ENCODE measurements at places on chromosomes 13 and 19.

DNA sequence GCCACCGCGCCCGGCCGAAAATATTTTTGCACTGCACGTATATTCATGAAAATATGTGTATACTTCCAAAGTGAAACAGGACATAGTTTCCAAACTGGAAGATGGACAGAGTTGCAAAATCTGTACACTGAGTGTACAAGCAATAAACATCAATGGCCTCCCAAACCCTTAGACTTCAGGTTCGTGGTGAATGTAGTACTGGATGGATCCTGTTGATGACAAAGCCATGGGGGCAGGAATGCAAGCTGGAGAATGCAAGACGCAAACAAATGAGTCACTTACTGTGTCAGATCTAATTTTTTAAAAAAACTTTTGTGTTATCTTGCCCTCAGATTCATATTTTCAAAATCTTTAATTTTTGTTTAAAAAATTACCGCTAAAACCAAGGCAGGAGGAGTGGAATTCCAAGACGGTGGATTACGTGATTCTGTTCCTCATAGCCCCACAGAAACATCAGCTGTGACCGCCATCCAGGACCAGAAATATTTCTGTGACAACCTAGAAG, 12.7 kb upstream of the LILRA2 start:
- no peak for ATAC-seq

- ATAC-seq = no peak
These were observed 739.1 kb downstream of the DIAPH3 start for GRCh38 chr13:59424661-59425060.

GRCh38 chr13:110525328-110526319, 35.9 kb downstream of the RAB20 start:
- peak; percentile 82 for ATAC-seq

- ATAC-seq = no peak
These were observed 61.4 kb upstream of the ZNF835 start for GRCh38 chr19:56732976-56733375.

DNA sequence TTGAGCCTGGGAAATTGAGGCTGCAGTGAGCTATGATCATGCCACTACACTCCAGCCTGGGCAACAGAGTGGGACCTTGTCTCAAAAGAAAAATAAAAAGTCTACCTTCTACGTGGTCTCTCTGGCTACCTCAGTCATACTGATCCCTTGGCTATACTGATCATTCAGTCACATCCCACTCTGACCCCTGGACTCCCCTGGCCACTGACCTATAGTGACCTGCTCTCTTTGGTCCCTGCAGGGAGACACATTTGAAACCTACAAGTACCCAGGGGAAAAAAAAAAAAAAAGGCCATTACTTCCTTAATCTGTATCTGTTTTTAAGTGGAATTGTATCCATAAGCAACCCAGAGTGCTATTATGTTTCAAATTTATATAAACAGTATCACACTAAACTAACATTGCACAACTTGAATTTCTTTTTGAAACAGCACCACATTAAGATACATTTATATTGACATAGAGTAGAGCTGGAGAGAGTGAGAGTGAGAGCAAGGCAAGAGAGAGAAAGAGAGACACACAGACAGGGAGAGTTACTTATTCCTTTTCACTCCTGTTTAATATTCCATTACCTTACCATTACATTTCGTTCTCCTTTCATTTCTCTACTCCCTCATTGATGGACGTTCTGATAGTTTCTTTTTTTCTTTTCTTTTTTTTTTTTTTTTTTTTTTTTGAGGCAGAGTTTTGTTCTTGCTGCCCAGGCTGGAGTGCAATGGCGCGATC, 23.7 kb upstream of the CERS4 start:
- no peak for ATAC-seq

GRCh38 chr19:1141944-1142343, 32.1 kb downstream of the SBNO2 start:
- ATAC-seq = peak; percentile 46

DNA sequence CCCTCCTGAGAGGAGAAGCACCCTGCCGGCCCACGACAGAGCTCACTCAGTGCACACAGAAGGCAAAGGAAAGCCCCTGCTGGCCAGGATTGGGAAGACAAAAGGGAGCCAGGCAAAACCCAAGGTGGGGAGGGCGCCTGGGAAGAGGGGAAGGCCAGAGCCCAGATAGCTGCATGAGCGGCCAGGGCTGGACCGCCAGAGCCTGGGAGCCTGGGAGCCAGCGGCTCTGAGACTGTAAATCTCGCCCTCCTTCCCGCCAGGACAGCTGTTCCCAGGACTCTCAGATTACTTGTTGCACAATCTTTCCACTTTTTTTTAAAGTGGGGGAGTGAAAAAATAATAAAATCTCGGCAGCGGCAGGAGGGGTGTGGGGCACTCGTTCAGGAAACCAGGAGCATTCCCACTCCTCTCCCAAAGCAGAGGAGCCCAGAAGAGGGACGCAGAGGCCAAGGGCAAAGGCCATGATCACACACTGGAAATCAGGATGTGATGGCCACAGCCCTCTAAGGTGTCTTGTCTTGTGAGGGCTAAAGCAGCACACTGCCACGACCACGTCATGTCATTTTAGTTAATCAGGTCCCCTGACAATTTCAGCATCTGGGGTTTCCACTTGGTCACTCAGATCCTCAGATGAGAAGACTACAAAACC, 19.6 kb upstream of the EPHX3 start:
- no peak for ATAC-seq

- ATAC-seq = no peak
These were observed 716.0 kb upstream of the PCDH9 start for GRCh38 chr13:67946131-67946530.

DNA sequence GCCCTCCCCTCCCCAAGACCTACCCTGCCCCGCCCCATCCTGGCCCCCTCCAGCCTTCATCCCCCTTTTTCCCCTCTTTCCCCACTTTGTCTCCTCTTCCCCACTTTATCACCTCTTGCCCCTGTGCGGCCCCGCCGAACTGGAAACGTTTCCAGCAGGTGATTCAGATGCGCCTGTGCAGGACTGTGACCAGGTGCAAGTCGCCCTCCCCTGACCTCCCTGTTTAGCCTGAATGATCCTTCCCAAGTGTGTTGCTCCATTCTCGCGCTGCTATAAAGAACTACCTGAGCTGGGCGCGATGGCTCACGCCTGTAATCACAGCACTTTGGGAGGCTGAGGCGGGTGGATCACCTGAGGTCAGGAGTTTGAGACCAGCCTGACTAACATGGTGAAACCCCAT, 25.9 kb downstream of the ZNF791 start:
- no peak for ATAC-seq

GRCh38 chr13:72508392-72508791, 219.0 kb downstream of the MZT1 start:
- no peak for ATAC-seq

- no peak for ATAC-seq
These were observed 1623.5 kb downstream of the PCDH9 start for GRCh38 chr13:65606622-65607021.

DNA sequence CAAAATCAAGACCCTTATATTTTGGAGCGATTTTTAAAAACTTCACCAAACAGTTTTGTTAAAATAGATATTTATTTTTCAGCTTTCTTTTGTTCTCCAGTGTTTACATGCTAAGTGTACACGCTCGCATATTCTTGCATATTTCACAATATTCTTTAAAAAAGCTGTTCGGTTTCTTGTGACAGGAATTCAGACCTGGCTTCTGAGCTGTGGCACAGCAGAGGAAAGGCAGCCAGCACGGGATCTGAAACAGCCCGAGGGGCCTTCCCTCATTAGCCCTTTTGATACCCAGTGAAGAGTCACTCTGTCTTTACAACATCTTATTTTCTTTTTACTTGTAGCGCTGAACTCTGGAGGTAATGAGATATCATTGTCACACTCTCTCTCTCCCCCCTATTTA, 234.0 kb downstream of the B3GLCT start:
- ATAC-seq = no peak

- no peak for ATAC-seq
These were observed 148.1 kb downstream of the DNAJC15 start for GRCh38 chr13:43171489-43171888.

DNA sequence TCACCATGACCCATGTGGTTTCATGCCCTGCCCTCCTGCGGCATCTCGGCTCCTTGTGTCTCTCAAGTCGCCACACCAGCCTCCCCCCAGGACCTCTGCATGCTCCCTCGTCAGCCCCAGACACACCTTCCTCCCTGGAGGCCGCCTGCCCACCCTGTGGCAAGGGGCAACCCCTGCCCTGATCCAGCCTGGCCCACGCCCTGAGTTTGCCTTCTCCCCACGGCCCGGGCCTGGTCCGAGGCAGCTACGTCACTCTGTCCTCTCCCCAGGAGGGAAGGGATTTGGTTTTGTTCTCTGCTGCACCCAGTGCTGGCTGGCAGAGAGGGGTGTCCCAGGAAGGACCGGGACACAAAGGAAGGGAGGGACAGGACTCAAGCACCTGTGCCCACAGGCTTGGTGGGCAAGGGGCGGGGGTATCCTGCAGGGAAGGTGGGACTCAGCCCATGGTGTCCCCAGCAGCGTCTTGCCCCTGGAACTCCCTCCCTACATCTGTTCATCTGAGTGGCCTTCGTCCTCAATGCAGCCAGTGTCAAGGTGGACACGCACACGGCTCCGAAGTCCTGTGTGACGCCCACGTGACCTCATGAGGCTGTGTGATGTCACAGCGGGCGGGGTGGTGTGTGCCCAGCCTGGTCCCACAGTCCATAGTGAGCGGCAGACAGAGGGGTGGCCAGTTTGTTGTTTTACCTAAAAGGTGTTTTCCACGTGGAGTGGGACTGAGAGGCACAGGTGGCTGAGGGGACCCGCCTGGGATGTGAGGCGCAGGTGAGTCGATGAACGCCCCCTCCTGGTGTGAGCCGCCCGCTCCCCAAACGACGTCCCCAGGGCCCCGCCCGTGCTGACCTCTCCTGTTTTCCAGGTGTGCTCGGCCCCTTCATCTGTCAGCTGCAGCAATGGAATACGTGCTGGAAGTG, at the start of gene TEX29:
TSS of gene TEX29 (plus strand) at position 645 of the 914 bp plus-strand sequence. CDS start at position 894, 249 bp downstream.
- no peak for ATAC-seq

DNA sequence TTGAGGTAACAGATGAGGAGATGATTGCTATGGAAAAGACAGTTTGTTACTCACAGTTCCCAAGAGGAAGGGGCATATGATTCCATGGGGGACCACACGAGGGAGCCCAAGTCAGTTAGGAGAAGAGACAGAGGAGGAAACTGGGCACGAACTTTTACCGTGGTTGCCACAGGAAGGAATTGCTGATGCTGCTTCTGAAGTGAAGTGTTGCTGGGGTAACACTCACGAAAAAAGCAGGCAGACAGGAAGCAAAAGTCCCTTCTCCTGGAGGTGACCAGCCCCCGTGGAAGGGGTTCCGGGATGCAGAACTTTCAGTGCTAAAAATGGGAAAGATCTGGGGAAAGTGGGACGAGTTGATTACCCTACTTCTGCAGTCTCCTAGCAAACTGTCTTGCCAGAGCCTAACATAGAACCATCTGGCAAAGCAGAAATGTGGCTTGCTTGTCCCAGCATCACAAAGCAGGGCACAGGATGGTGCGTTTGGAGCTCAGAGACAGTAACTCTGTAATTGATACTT, 35.4 kb upstream of the MAP3K10 start:
- no peak for ATAC-seq

DNA sequence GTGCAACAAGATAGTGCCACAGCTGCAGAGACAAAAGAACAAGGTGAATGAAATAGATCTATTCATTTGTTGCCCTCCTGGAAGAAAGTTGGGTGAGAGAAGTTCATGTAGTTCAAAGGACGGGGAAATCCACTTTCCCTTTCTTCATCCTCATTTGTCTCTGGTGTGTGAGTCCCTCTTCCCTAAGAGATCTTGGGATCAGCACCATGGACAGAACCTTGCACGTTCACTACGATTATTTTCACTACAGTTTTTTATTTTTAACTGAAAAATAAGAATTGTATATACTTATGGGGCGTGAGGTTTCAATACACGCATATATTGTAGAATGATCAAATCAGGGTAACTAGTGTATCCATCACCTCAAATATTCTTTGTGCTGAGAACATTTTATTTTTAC, 29.2 kb downstream of the NLRP5 start:
- no peak for ATAC-seq

GRCh38 chr19:34260771-34261173, 6.4 kb downstream of the GARRE1 start:
- ATAC-seq = no peak

DNA sequence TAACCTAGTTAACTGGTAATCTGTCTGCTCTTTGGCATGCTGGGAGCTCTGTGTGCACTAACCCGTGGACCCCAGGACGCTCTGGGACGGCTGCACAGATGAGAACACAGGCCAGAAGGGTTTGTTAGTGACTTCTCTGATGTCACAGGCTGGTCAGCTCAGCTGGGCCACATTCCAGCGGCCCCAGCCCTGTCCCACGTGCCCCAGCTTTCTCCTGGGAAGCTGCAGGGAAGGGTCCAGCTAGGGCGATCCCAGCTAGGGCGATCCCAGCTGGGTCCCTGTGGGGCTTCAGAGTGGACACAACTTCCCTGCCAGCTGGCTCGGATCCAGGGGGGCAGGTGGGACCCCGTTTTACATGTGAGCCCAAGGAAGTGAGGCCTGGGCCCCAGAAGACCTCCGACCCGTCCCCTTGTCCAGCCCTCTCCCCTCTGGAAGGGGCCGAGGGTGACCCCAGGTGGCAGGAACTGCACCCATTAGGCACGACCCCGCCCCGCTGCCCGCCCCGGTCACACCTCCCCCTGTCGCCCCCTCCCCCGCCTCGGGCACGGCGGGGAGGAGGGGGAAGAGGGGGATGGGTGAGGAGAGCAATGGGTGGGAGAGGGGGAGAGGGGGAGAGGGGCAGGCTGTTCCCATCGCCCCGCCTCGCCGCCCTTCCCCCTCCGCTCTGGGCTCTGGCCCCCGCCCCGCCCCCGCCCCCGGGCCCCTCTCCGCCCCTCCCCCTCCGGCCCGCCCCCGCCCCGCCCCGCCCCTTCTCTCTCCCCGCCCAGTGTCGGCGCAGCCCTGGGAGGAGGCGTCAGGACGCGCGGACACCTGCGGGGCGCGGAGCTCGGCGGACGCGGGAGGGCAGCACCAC, 75.2 kb upstream of the MCF2L start:
- ATAC-seq = peak; percentile 58

DNA sequence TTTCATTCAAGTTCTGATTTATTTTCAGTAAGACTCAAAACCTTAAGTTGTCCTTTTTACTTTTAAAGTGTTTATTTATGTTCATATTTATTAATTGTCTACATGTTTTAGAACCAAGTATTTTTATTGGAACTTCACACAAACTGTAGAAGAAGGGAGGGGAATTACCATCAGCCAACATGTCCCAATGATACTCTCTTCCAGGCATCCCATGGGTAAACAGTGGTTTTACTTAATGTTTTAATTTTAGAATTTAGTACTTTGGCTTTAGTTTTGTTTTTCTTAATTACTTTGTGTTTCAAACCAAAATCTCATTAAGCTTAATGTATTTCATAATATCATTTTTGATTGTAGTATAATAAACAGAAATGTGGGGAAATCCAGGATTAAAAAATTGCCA, 5.2 kb downstream of the TNFSF13B start:
- ATAC-seq = no peak

Measured in stimulated activated memory B cell treated with anti-CD40 and anti-IgM and Interleukin-4, amounts not matched to agents 10 μg/mL and 1 μg/mL and 100 μg/mL, for 72 hours (primary cell).